Esophagus muscularis mucosa (tissue), 4 donors: ENCODE measurements at places on chromosomes 6 and 20. TPM values are rescaled to one million over a fixed set of nuclear protein-coding genes. Genes with fewer than 3 reads are reported as not detected.
A peak's percentile ranks its signal among the peaks of the same experiment; 100 is the strongest.

DNA sequence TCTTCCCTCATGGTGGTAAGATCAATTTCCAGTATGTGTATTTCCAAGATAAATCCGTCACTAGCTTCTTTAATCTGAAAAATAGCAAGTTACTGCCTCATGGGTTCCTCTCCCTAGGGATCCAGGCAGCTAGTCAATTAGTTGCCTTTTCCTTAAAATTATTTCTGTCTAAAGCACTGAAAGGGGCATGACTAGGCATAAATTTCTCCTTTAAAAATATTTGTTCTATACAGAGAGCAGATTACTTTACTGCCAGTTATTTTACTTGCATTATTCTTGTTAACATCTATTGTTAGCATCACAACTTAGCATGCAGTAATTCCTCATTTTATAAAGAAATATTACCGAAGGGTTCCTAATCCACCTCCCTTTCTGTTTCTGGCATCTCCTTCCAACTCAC, 1.4 kb downstream of the MTCL3 start:
- no peak for DNase-seq

- no peak for DNase-seq
Observed at GRCh38 chr20:36888880-36889516, 13.1 kb downstream of the TLDC2 start.

GRCh38 chr6:135008072-135008940, 46.3 kb downstream of the HBS1L start:
- DNase-seq = no peak

GRCh38 chr6:41942067-41942851, 651 bp upstream of the CCND3 start:
- DNase-seq = no peak

GRCh38 chr6:139940741-139941729, 566.6 kb upstream of the CITED2 start:
- no peak for DNase-seq

DNA sequence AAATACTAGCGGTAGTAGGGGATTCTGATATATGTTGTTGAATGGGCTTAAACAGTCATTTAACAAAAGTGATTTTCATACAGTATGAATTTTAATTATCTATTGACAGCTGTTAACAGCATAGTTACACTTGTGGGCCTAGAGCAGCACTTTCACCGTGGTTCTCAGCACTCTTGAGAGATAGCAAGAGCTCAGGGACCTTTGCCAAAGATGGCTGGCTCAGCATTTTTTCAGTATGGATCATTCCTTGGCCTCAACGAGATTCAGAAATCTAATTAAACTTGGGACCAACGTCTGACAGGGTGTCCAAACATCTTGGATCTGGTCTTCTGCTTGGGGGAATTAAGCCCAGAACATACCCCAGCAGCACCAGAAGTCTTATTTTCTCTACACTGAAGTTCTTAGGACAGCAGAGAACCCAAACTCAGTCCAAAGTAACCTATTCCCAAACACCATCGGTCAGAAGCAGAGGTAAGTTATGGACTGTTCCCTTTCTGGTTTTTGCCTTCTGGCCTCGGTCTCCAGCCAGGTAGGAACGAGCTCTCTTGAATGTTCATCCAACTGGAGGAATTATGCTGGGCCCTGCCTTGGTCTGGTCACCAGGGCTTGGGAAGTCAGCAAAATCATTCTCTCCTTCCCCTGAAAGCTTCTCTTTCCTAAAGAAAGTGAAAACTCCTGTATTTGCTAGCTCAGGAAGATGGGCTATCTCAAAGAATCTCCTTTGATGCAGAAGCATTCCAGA, 25.7 kb downstream of the PRPH2 start:
- no peak for DNase-seq

DNA sequence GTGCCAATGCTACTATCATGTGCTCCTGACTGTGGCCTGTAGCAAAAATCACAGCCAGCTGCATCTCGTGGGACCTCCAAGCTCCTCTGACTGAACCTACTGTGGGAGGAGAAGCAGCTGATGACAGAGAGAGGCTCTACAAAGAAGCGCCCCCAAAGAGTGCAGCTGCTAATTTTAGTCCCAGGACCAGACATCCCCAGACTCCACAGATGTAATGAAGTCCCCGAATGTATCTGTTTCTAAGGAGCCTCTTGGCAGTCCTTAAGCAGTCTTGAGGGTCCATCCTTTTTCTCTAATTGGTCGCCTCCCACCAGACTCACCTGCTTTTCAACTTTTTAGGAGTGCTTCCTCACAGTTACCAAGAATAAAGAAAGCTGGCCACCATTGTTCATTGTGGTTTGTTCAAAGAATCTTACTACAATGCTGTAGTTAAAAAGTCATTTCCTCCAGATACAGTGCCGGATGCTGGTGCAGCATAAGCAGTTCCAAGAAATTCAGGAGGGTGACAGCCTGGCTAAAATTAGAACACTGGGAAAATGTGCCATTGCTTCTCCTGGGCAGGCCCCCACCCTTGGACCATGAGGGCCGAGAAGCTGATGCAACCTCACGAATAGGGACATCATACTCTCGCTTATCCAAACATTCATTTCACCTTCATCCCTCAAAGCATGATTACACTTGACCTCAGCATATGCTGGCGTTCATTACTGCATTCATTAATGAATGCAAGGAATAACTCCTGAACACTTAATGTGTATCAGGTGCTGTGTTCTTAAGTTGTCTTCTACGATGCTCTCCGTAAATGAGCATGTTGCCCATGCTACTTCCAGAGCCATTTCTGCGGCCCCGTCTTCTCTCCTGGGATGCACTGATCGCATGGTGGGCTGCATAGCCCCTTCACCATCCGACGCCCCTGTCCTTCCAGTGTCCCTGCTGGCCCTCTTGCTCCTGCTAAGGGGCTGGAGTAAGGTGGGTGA, 66.4 kb downstream of the LY86 start:
- no peak for DNase-seq

DNA sequence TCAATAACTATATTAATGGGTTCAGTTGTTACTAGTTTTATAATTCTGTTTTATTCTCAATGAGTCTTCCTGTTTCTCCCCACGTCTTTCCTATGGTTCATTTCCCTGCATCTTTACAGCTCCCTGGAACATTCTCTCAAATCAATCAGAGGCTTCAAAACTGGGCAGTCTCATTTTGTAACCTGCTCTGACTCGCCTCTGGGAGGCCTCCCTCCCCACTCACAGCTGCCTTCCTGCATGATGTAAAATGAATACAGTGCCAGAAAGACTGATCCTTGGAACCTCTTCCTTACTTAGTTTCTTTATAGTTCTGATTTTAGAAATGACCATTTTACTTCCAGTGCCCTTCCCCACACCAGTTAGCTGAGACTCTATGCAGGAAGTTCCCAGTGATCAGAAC, 103.9 kb downstream of the ESR1 start:
- DNase-seq = no peak

GRCh38 chr6:111230351-111231089, 143.2 kb downstream of the SLC16A10 start:
- no peak for DNase-seq

DNA sequence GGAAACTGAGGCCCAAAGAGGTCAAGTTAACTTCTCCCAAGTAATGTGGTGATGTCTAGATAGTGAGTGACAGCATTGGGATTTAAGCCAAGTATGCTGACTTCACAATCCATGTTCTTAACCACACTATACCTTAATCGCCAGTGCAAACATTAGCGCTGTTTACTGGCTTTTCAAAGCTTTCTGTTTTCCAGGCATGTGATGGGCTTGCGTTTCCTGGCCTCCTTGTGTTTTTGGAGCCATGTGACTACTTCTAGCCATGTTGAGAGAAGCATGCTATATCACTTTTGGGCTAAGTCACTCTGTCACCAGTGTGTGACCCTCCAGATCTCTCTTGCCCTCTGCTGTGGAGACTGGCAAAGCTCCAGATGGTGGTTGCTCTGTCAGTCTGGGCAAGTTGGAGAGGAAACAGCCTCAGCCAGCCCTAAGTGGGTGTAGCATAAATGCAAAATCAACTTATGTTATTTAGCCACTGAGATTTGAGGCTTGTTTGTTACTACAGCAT, 76.9 kb downstream of the ANKRD6 start:
- DNase-seq = no peak

GRCh38 chr6:96554558-96554957, 8.4 kb upstream of the FHL5 start:
- no peak for DNase-seq

GRCh38 chr6:15593798-15594197, 69.0 kb downstream of the DTNBP1 start:
- DNase-seq = no peak

- no peak for DNase-seq
Observed at GRCh38 chr6:134593887-134594286, 276.0 kb upstream of the SGK1 start.

DNA sequence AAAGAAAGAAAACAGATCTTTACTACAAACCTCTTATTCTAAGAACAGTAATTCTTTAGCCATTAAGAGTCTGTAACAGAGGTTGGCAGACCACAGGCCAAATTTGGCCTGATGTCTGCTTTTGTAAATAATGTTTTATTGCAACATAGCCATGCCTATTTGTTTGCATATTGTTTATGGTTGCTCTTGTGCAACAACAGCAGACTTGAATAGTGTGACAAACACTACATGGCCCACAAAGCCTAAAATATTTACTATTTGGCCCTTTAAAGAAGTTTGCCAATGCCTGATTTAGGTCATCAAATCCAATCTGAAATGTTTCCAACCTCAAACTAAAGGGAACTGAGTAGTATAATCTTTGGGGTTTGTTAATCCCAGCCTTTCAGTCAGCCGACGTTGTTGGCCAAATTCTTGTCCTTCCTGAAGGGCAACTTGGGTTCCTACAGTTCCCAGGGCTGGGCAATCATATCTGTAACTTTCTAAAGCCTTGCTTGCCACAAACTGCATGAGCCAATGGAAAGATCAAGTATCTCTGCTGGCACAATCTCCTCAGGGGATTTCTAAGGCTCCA, 33.9 kb upstream of the TBC1D20 start:
- DNase-seq = peak; percentile 74

- no peak for DNase-seq
Observed at GRCh38 chr20:13681248-13682125, 42.8 kb upstream of the TASP1 start.

- DNase-seq = peak; percentile 57
Observed at GRCh38 chr20:24235296-24236175, 233.9 kb upstream of the SYNDIG1 start.

DNA sequence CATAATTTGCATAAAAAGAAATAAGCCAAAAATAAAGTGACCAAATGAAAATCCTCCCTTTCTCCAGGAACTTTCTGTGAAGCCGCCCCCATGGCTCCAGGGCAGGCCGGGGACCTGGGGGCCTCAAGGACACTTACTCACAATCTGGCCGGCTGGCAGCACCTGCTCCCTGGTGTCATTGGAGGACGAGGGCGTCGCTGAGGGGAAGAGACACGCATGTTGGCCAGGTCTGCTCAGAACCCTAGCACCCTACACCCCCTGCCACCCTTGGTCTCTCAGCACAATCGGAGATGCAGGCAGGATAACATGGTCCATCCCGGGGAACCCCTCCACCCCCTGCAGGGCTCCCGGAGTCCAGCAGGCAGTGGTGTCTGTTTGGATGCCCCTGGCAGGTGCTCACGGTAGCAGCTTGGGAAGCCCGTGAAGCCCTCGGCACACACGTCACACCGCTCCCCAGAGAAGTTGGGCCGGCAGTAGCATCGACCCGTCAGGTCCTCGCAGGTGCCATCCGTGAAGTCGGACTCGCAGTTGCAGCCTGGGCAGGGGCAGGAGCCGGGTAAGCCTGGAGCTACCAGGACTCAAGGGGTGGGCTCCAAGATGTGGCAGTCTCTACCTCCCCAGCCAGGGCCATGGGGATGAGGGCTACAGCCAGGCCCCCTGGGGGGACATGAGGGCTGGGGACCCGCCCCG, 21.3 kb downstream of the LAMA5 start:
- DNase-seq = no peak

DNA sequence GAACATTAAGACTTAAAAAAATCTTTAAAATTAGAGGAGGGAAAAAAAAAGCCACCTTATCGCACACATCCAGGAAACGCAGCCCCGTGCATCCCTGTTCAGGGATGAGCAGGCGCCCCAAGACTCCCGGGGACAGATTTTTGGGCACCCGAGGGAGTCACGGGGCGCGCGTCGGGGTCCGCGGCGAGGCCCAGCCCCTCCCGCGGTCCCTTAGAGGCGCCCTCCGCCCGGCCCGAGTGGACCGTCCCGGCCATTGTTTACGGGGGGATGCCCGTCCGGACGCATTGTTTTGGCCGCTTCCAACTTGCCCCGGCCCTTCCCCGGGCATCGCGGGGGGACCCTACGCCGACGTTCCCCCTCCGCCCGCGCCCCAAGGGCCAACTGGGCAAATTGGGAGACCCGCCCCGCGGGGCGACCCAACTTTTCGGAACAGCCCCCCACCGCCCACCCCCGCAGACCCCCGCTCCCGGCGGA, 610 bp downstream of the ZNF217 start:
- no peak for DNase-seq

GRCh38 chr20:48738399-48739304, 89.1 kb downstream of the PREX1 start:
- DNase-seq = no peak

- DNase-seq = no peak
Observed at GRCh38 chr6:155235087-155235486, 28.7 kb upstream of the CLDN20 start.

- no peak for DNase-seq
Observed at GRCh38 chr6:138965291-138965874, 22.7 kb downstream of the REPS1 start.

KATNA1 gene
- 22.5 TPM for total RNA-seq

APCDD1L gene
- total RNA-seq = 0.58 TPM

C6orf163 gene
- 2.7 TPM for total RNA-seq

NOX3 gene
- not detected for total RNA-seq

CTSA gene
- total RNA-seq = 49.2 TPM

RSPO3 gene
- 36.1 TPM for total RNA-seq

GNAS-AS1 gene
- total RNA-seq = 0.23 TPM

ABRACL gene
- 6.3 TPM for total RNA-seq

CCN6 gene
- not detected for total RNA-seq

PARD6B gene
- total RNA-seq = 4.2 TPM

CST2 gene
- 0.45 TPM for total RNA-seq

HLA-E gene
- 294 TPM for total RNA-seq

BPIFA1 gene
- not detected for total RNA-seq
